ENCODE measurements at places on chromosomes 6 and 20.

- DNase-seq = no peak
Observed at GRCh38 chr6:28206928-28207509, 18.1 kb upstream of the ZSCAN9 start.

GRCh38 chr6:29847871-29848630, 20.4 kb downstream of the HLA-G start:
- peak; percentile 87 for DNase-seq

- DNase-seq = no peak
Observed at GRCh38 chr6:40485300-40485699, 101.9 kb downstream of the LRFN2 start.

- peak; percentile 74 for DNase-seq
Observed at GRCh38 chr6:70884074-70884983, 72.5 kb downstream of the B3GAT2 start.

Data from CD4-positive, alpha-beta T cell treated with Interleukin-2 at 100 ng/mL for 4 hours (primary cell).